Activated CD4-positive, alpha-beta memory T cell treated with anti-CD3 and anti-CD28 coated beads for 36 hours (primary cell): ENCODE measurements at places on chromosomes 3 and 15. TPM values are rescaled to one million over a fixed set of nuclear protein-coding genes. Genes with fewer than 3 reads are reported as not detected.
A peak's percentile ranks its signal among the peaks of the same experiment; 100 is the strongest.

DNA sequence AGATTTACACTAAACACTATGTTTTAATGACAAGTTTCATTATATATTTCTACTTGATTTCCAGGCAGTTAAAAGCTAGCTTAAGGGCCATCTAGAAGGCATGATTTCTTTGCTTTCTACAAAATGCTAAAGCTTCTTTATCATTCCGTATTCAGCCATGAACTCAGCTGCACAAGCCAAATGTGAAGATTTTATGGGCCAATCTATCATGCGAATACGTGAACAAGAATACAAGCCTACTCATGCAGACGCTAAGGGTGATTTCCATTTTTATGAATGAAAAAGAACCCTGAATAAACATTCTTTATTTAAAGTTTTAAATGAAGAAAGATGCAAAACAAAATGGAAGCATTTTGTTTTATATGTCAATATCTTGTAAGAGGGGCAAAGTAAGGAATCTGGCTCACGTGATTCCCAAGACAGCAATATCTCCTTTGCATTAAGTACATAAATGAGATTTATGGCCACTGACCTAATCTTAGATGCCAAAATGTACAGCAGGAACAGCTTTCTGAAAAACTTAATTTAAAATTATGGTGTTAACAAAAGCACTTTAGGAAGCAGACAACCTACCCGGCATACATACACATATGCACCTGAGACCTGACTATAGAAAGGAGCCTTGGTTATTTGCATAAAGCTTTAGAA is 215.8 kb downstream of the DPH6 start:
- no peak for DNase-seq
- H3K27me3 ChIP-seq, result no peaks in the 10 kb centered on the region
- no peaks in the 10 kb centered on the region for H3K36me3 ChIP-seq
- H3K27ac ChIP-seq, result no peak overlapping the region
- no peak overlapping the region for H3K4me3 ChIP-seq

DNA sequence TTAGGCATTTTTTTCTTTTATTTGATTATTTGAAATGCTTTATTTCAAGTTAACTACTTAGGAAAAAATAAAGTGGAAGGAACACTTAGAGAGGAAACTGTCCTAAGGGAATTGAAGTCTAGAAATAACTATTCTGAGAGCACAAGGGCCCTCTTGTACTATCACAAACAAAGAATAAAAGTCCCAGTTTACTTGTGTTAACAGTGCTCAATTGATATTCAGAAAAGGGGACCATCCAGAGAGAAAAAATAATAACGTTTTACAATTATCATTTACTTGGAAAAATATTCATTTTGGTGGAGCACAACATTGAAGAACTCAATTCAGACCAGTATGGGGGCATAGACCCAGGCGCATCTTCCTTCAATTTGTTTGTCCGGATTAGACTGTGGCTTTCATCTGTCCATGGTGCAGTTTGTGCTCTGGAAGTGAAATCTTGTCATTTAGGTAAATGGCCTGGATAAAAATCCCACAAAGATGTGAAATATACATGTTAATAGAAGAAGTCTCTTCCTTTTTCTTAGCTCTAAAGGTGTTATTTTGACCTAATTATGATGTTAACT is 54.5 kb upstream of the SAMMSON start:
- H3K36me3 ChIP-seq, result no peaks in the 10 kb centered on the region
- no peaks in the 10 kb centered on the region for H3K4me1 ChIP-seq
- peaks cover 4% of the 10 kb centered on the region for H3K27me3 ChIP-seq
- no peak for DNase-seq
- no peak overlapping the region for H3K4me3 ChIP-seq

DNA sequence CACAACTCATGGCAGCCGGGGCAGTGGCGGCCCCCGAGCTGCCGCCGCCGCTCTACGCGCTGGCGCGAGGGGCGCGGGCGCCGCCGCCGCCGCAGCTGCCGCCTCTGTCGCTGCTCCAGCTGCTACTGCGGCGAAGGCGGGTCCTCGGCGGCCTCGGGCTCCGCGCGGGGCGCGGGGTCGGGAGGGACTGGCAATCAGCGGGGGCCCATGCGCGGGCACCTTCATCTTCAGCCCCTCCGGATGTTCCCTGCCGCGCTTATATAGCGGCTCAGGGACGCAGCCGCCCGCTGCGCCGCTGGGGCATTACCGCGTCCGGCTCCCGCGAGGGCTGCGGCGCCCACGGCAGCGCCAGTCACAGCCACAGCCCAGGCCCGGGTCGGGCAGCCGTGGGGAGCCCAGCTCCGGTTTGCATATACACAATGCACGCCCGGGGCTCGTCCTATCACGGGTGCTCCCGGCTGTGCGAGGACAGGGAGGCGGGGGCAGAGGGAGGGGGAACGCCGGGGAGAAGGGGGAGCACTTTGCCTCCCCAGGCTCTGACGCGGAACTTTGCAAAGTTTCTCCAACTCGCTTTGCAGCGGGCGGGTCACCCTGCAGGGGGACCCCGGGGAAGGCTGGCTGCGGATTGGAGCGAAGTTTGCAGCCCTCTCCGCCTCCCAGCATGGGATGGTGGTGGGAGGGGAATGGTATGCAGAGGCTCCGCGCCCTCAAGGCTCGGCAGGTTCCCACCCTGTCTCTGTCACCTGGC is at the start of gene VGLL3:
TSS of gene VGLL3 (minus strand) at position 416 of the 748 bp plus-strand sequence. CDS start at position 10, 406 bp downstream.
- no peaks in the 10 kb centered on the region for H3K36me3 ChIP-seq
- peak; percentile 8 for DNase-seq
- H3K27ac ChIP-seq, result no peak within 1 kb of the TSS
- peaks cover 14% of the 10 kb centered on the region for H3K27me3 ChIP-seq
- peak within 1 kb of the TSS; percentile 32 for H3K4me3 ChIP-seq

DNA sequence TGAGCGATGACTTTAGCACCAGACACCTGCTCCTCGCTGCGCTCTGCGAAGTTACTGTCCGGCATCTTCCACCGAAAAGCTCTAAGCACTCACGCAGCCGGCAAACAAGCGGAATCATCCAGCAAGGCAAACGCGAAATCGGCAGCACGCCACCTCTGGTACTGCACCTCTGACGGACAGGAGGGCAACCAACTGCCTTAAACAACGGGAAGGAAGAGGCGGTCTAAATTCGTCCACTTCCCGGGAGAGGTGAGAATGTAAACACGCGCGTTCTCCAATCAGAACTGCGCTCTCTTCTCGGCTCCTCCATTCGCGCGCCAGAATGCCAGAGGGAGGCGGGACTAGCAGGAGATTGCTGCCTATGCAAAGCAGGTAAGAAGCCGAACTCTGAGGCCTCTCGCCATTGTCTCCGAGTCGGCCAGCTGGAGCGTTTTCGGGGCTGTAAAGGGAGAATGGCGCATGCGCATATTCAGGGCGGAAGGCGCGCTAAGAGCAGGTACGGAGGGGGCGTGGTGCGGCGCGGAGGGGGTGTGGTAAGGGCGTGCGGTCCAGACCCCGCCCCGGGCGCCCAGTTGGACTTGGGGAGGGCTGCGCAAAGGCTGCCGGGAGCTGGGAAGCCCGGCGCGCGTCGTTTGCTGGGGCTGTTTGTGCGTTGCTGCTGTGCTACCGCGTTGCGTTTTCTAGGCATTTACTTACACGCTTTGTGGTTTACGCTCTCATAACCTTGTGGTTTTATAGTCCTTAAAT is at the start of the genes BTD and HACL1:
TSS of gene BTD (plus strand) at position 347 of the 747 bp plus-strand sequence. CDS start 33,695 bp downstream, outside the sequence.
TSS of gene HACL1 (minus strand) at position 171 of the 747 bp plus-strand sequence. CDS start at position 65, 106 bp downstream.
- peak within 1 kb of the TSS; percentile 99 for H3K4me3 ChIP-seq
- H3K36me3 ChIP-seq, result peaks cover 18% of the 10 kb centered on the region
- peaks cover 43% of the 10 kb centered on the region for H3K4me1 ChIP-seq
- DNase-seq, result peak; percentile 98
- H3K27ac ChIP-seq, result peak within 1 kb of the TSS; percentile 94

DNA sequence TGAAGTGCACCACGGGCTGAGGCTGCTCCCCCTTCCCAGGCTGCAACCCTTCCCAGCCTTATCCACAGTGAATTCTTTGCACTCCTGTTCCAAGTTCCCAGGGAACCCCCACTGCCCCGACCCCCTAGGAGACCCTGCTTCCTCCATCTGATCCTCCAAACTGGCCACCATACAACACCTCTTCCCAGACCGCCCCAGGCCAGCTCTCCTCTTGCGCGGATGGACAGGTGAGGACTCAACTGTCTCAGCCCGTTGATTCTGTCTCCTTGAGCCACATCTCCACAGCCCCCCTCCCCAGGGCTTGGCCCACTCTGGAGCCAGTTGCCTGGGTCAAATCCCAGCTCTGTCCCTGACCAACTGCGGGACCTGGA is 21.7 kb downstream of the GRIP2 start:
- H3K27ac ChIP-seq, result no peak overlapping the region
- no peak for DNase-seq

GRCh38 chr3:126083511-126083912 is 412 bp downstream of the SLC41A3 start:
- H3K4me1 ChIP-seq, result peaks cover 19% of the 10 kb centered on the region
- H3K4me3 ChIP-seq, result peak overlapping the region; percentile 85
- H3K27me3 ChIP-seq, result no peaks in the 10 kb centered on the region

DNA sequence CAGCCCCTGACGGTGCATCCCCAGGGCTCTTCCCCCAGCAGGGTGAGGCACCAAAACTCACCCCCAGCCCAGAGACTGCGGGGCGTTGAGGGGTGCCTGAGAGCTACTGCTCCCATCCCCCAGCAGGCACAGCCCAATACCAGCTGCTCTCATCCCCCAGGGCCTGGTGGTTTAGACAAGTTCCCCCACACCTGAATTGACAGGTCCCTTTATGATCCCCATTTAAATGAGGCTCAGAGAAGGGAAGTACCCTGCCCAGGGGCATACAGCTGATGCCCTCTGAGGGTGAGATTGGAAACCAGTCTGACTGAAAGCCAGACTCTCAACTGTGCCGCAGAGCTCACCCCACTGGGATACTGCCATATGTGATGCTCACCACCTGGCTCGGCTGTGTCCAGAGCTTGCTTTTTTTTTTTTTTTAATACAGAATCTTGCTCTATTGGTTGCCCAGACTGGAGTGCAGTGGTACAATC is 20.1 kb downstream of the DUSP7 start:
- no peaks in the 10 kb centered on the region for H3K4me1 ChIP-seq
- no peak overlapping the region for H3K4me3 ChIP-seq
- H3K36me3 ChIP-seq, result no peaks in the 10 kb centered on the region
- no peaks in the 10 kb centered on the region for H3K27me3 ChIP-seq

GRCh38 chr15:101000271-101000681 is 81.1 kb downstream of the LRRK1 start:
- no peaks in the 10 kb centered on the region for H3K4me1 ChIP-seq
- H3K27me3 ChIP-seq, result peaks cover 3% of the 10 kb centered on the region

DNA sequence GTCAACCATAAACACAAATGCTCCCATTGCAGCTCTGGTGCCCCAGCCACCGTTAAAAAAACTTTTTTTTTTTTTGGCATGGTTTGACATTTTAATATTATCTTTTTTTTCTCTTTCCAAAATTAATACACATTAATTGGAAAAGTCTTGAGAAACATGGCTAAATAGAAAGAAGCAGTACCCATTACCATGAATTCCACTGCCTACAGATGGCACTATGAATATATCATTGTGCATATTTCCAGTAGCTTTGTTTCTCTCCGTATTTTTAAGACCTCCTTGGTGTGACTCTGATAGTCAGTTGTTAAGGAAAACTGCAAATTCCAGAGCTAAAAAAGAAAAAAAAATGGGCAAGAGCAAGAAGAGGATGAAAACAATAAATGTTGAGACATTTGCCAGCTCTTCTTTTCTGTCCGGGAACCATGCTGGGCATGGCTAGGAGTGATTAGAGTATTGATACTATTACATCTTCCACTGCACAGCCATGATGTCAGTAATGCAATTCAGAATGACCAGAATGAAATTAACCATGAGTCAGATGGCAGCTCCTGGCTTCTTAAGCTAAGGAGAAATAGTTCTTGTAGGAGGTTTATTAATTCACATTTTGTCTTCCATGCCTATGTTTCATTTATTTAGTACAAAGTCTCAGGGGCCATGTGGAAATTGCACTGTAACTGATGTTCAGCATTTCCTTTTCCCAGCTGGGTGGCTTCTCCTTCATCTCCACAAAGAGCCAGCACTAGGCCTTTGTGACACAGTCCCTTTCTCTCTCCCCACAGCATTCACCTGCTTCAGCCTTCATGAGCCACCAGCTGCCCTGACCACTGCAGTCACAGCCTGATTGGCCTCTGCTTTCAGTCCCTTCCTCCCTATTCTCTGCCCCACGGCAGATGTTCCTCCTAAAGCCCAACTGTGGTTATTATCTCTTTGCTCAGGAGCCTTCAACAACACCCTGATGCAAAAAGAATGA is 31.8 kb downstream of the SLC7A14 start:
- H3K4me3 ChIP-seq, result no peak overlapping the region
- H3K27me3 ChIP-seq, result peaks cover 19% of the 10 kb centered on the region
- DNase-seq, result no peak
- no peak overlapping the region for H3K27ac ChIP-seq

GRCh38 chr3:60463685-60464084 is 787.6 kb downstream of the FHIT start:
- H3K36me3 ChIP-seq, result no peaks in the 10 kb centered on the region
- no peaks in the 10 kb centered on the region for H3K27me3 ChIP-seq
- H3K4me3 ChIP-seq, result no peak overlapping the region
- no peak overlapping the region for H3K27ac ChIP-seq
- no peak for DNase-seq

DNA sequence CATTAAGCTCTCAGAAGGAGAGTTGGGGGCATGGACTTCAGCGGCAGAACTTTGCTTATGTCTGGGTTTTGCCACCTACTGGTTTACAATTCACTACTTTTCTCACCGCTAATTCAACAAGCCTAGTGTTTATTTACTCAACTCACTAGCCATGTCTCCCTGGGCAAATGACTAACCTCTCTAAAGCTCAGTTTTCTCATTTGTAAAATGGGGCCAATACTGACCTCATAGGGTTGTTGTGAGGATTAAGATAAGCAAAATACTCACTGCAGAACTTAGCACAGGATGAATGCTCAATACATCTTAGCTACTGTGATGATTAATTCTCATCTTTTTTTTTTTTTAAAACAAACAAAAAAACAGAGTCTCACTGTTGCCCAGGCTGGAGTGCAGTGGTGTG is 106.3 kb downstream of the CADPS start:
- H3K4me1 ChIP-seq, result no peaks in the 10 kb centered on the region
- no peaks in the 10 kb centered on the region for H3K36me3 ChIP-seq
- no peak overlapping the region for H3K4me3 ChIP-seq
- no peaks in the 10 kb centered on the region for H3K27me3 ChIP-seq

- H3K4me3 ChIP-seq, result no peak overlapping the region
- H3K27ac ChIP-seq, result no peak overlapping the region
- H3K4me1 ChIP-seq, result no peaks in the 10 kb centered on the region
- no peaks in the 10 kb centered on the region for H3K36me3 ChIP-seq
- DNase-seq, result no peak
- H3K27me3 ChIP-seq, result no peaks in the 10 kb centered on the region
Observed at GRCh38 chr15:36177590-36178302, 401.7 kb upstream of the CDIN1 start.

GRCh38 chr3:146086211-146086610 is 74.8 kb downstream of the PLOD2 start:
- no peaks in the 10 kb centered on the region for H3K4me1 ChIP-seq
- H3K36me3 ChIP-seq, result no peaks in the 10 kb centered on the region
- H3K27ac ChIP-seq, result no peak overlapping the region
- H3K4me3 ChIP-seq, result no peak overlapping the region

Gene EFHB
- 0.51 TPM for total RNA-seq

Gene CASR
- 0.19 TPM for total RNA-seq

Gene ZNF774
- 0.68 TPM for total RNA-seq

Gene HEXA
- total RNA-seq, result 57.5 TPM

Gene CIP2A
- 45.1 TPM for total RNA-seq

Gene RPLP1
- total RNA-seq, result 2,620 TPM

Gene C3orf22
- total RNA-seq, result not detected

Gene XCR1
- not detected for total RNA-seq
